ENCODE measurements at places on chromosomes 12 and 14.

DNA sequence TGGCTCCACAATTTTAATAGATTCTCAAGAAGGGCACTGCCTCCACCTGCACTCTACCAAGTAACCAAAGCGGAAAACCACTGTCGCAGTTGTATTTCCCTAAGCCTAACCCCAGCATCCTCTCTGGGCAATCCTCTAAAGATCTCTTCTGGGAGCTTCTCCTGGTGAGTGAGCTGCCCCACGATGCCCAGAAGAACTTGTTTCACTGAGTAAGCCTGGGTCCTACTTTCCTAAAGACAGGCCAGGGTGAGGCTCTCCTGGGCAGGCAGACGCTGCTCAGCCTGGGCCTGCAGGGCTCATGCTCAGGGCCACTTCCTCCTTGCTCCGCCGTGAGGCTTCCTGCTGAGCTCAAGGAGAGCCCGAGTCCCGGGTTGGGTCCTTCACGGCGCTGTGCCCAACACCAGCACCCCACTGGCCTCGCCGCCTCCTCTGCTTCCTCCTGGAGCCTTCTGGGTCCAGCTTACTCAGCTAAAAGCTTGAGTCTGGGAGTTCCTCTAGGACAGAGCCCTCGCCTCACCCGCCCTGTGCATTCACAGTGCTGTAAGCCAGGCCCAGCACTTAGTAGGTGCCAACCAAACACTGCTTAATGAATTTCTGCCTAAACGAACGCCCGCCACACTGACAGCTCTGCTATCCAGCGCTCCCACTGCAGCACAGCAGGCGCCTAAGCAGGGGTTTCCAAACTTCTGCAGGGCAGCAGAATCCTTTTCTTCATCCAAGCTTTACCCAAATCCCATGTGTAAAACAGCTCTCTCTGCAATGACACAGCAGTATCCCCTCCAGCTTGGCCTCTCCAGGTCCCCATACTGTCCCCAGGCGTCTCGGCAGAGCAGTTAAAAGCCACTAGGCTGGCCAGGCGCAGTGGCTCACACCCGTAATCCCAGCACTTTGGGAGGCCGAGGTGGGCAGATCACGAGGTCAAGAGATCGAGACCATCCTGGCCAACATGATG is 5.7 kb downstream of the RAB35 start:
- no peak for DNase-seq

DNA sequence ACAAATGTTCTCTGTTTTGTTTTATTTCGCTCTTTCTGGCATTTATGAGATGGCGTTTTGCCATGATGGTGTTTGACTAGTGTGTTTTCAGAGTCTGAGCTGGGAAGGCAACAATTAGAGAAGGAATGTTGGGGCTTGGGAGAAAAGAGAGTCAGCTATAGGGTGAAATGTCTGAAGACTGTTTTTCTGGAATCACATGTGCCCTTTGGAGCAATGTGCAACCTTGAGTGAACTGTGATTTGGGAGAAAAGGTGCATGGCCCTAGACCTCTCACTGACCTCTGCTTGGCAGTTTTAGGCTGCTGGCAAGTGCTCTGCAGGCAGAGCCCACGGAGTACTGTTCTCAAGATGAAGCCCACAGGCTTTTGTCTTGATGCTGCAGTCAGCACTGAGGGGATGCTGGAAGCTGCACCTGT is 379.9 kb upstream of the PDE3A start:
- DNase-seq, result no peak

DNA sequence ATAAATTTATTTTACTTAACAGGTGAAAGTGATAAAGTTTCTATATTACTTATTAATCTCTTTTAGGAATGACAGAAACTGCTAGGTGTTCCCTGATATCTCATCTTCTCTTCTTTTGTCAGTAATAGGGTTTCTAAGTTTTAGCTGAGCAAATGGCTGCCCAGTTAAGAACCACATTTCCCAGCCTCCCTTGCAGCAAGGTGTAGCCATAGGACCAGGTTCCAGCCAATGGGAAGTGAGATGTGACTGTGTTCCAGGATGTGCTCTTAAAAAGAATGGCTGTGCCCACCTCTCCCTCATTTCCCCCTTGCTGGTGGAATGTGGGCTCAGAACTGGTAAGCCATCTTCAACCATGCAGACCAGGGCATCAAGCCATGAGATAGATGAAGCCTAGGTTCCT is 165.6 kb downstream of the HELB start:
- DNase-seq, result no peak

DNA sequence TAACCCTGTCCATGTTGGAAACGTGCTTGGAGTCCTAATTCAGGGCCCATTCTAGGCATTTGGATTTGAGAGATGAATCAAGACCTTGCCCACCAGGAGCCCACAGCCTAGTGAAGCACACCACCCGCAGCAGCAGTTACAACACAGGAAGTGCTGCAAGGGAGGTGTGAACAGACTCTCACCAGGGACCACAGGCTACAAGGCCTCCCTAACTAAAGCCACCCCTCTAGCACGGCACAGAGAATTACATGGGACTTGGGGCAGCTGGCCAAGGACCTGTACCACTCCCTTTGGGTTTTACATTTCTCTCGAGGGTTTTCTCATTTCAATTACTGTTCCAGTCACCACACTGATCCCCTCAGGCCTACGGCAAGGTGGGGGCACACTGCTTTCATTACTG is 49.5 kb upstream of the FOXN3 start:
- DNase-seq, result no peak

- no peak for DNase-seq
These were observed 132.4 kb downstream of the KCNA5 start for GRCh38 chr12:5176036-5176435.

DNA sequence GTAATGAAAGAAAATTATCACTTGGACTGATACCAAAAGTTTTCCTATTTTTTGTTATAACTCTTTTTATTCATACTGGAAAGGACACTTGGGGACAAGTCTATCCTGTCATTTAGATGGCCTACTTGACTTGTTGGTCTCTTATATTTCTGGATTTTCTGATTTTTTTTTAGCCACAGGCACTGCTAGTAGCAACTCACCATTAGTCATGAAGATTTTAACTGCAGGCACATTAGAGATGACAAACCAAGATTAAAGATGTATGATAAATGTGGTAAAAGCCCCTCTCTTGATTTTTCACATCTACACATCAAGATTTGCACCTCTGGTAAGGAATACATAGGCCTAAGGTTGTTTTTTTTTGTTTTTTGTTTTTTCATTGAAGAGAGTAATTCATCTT is 217.0 kb downstream of the SLC25A21 start:
- no peak for DNase-seq

- no peak for DNase-seq
These were observed 195.0 kb downstream of the PHLDA1 start for GRCh38 chr12:75836533-75836932.

- no peak for DNase-seq
These were observed 9.1 kb downstream of the HEATR5A start for GRCh38 chr14:31411218-31411727.

DNA sequence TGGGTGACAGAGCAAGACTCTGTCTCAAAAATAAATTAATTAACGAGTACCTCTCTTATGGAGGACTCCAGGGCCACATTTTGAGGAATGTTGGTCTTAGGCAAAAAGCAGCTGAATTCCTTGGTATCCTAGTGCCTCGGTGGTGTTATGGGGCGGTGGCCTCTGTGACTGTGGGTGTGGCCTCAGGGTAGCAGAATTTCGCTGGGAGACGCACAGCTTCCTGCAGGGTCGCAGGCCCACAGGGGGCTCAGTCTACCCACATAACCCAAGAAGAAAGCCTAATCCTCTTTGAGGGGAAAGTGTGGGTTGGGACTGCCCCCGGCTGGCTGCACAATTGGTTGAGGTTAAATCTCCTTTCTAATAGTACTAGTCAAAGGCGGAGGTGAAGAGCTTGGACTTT is 11.2 kb upstream of the SERPINA4 start:
- DNase-seq, result no peak

DNA sequence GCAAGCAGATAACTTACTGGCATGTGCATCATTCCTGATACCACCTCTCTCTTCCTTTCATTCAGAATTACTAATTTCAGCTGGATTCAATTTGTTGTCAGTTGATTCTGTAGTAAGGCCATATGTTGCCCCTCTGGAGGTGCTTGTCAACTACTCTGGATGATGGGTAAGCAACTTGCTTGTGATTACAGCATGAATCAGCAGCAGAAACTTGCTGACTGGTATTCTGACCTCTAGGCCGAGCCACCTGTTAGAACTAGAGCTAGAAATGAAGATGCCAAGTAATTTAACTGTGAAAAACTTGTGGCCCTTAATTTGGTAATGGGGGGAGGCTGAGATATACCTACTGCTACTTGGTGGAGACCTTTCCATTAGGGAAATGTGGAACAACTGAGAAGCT is 5.1 kb downstream of the RNF10 start:
- DNase-seq, result no peak

DNA sequence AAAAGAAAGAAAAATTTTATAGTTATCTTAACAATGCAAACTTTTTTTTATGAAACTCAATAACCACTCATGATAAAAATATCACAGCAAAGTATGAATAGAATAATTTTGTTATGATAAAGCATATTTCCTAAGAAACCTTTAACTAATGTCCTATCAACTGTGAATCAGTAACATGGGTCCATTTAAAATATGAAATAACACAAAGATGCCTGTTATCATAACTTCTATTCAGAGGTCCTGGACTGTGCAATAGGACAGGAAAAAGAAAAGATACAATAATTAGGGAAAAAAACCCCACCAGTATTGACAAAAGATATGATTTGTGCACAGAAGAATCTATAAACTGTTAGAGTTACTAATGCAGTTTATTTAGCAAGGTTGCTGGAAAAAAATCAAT is 245.4 kb downstream of the FOXN3 start:
- no peak for DNase-seq

DNA sequence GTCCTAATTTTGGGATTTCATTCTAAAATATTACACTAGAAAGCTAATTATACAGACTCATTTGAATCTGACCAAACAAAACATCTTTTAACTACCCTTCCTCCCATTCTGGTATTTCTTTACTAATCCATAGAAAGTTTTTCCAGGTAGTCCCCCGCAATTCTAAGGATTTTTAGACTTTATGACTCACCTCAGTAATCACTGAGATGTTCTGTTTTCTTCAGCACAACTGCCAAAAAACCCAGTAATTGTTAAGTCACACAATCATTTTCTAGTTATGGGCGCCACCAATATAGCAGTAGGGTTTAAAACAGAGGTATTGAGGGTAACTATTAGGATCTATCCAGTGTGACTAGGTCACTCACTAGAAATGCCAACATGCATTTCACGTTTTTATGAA is 1.6 kb upstream of the ARID4A start:
- no peak for DNase-seq

Measured in non-pigmented ciliary epithelial cell (primary cell).